Renal cortical epithelial cell (primary cell): ENCODE measurements at places on chromosomes 7 and 10.

DNA sequence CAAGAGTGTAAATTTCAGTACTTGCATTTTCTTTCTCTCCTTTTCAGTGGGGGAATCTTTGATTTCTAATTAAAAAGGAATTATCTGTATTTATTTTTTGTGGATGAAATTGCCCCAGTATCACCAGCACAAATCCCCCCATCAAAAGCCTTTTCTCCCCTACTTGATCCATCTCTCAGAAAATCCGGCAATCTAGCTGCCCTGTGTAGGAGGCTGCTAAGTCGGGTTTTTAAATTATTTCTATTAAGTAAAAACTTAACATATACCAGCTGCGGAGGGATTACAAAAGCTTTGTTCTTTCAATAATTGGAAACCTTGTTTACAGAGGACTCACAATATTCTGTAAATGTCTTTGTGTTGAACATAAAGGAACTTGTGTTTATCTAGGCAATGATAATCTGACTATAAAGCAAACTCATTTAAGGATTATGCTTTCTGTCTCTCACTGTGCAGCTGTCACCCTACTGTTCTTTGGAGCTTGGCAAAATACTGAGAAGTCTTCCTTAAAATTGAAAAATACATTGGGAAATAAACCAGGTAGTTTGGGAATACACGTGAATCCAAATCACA is 177.4 kb upstream of the PRR15 start:
- no peak for DNase-seq

GRCh38 chr7:147196481-147196880 is 1079.9 kb downstream of the CNTNAP2 start:
- DNase-seq: no peak

DNA sequence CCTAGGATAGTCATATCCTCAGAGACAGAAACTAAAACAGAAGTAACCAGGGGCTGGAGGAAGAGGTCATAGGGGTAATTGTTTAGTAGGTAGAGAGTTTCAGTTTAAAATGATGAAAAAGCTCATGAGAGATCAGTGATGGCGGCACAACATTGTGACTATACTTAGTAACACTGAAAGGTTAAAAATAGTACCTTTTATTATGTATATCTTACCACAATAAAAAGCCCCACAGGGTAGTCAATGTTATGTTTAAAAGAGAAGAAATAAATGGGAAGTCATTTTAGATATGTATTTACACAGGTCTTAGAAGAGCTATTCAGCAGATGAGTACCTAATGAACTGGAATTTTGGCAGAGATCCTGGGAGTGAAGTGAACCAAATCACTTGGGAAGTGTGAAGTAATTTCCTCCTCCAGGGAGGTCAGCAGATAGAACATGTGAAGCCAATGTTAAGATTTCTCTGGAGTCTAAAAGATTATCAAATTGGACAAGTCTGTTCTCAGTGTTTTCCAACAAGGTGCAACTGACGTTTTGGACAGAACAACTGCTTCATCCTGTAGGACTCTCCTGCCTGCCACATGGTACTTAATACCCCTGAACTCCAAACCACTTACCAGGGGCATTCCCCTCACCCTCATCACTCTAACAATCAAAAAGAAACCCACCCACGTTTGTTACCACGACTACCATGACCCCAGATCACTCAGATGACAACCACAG is 6.4 kb downstream of the CDCA7L start:
- DNase-seq: peak; percentile 94

GRCh38 chr10:62715383-62715782 is 89.1 kb upstream of the ADO start:
- no peak for DNase-seq

- DNase-seq: no peak
Observed at GRCh38 chr7:7080802-7081201, 101.5 kb upstream of the C1GALT1 start.

DNA sequence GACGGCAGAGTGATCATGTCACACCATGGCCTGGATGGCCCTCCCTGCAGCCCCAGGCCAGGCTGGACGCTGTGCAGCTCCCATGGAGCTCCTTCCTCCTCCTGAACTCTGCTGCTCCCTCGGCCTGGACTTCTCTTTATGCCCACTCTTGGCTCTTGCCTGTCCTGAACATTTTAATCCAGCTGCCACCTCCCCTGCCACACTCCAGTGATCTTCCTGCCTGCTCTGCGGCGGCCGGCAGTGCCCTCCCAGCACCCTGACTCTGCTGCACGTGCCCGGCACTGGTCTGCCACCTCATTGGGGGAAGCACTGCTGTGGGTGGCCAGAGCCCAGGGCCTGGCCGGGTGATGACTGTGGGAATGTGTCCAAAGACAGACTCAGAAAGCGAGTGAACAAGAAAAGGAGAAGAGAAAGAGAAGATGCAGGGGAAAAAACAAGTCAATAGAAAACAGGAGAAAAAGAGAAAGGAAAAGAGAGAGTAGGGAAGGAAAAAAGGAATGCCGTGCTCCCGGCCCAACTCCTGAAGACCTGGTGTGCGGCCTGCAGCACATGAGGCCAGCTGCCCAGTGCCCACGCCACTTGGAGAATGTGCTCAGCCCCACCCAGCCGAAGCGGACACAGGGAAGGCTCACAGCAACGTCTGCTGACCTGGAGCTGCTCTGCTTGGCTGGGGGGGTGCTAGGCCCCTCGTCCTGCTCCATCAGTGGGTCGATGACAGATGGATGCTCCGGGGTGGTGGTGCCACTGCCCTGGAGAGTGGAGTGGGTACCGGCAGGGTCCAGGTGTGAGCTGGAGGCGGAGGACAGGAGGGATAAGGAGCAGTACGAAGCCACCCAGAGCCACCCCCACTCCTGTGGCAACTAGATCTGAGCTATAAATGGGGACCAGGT is 115.9 kb downstream of the DLG5 start:
- peak; percentile 7 for DNase-seq

DNA sequence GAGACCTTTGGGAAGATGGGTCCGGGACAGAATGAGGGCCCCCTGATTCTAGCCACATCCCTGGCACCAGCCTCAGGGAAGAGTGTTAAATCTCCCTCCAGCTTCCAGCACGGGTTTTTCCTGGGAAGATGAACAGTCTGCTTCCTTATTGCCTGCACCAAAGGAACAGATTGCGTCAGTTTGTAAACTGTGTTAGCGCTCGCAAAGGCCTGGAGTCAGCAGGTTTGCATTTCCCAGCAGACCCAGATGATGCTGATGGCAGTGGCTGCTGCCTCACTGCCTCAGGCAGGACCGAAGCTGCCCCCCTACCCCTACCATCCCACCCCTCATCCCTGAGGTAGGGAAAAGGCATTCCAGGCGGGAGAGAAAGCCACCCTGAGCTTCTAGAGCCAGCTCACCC is 34.6 kb upstream of the LRRC4 start:
- DNase-seq: no peak

- DNase-seq: no peak
Observed at GRCh38 chr10:122462533-122463465, 1.4 kb downstream of the HTRA1 start.

GRCh38 chr7:27842094-27842692 is 102.2 kb downstream of the TAX1BP1 start:
- no peak for DNase-seq

DNA sequence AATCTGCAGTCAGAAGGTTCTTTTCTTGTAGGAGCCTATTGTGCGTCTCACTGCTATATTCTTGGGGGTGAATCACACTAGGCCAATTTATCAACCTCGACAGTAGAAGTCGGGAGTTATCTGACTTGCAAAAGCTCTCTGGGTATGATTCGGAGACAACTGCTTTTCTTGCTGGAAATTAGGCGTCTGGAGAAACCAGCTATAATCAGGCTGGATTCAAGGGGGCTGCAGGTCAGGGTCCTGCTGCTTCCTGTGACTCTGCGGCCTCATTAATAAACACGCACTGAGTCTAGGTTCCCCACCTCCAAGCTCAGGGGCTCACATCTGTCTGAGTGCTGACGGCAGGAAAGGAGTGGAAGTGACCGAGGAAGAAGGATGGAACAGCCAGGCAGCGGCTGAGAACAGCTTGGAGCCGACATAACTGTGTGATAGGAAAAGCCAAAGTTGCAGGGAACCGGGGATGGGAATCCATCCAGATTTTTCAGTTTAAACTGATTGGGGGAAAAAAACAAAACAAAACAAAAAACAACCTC is 184.6 kb downstream of the FANK1 start:
- DNase-seq: peak; percentile 71

DNA sequence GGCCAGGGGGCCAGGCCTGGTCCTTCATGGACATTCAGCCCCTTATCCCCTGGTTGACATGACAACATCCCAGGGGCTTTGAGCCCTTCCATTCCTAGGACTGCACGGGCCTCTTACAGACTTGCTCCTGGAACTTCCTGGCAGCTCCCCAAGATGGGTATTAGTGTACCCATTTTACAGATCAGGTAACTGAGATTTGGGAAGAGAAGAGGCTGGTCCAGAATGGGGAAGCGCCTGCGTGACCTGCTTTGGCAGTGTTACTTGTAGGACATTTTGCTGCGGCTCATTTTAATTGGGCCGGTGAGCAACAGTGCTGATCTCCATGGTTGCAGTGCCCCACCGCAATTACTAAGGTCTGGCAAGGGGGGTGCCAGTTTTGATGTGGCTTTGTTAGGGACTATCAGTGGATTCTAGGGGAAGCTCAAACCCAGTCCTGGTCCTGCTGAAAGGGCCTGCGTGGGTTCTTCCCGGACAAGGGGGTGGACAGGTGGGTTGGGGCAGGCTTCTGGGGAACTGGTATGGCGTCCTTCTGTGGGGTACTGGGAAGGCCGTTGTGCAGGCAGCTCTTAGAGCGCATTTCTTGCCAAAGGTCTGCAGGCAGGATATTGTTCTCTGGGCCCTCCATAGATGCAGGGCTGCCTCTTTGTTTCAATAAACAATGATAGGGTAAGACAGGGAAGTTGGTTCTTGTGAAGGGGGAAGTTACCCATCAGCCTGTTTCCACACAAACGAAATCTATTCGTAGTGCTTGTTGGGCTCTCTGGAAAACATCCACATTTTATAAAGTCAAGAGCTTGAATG is 137.6 kb downstream of the RGS10 start:
- DNase-seq: no peak

DNA sequence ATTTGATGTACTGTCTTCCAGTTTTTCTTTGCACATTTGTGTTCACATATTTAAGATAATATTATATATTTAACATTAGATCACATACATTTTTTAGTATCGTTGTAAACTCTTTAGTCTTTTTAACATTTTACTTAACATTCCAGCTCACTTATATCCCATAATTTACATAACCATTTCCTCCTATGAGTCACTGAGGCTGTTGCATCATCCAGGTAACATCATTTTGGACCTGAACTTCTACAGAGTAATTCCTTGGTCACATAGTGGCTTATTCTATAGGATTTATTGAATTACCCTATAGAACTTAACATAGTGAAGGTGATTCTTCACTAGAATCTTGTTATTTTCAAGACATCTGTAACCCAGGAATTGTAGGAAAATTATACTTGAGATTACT is 194.4 kb downstream of the POU6F2 start:
- DNase-seq: peak; percentile 43
